NCI-H1436 treated with DMSO at 0.1 percent for 48 hours (cell line): ENCODE measurements at places on chromosomes 4 and X.

DNA sequence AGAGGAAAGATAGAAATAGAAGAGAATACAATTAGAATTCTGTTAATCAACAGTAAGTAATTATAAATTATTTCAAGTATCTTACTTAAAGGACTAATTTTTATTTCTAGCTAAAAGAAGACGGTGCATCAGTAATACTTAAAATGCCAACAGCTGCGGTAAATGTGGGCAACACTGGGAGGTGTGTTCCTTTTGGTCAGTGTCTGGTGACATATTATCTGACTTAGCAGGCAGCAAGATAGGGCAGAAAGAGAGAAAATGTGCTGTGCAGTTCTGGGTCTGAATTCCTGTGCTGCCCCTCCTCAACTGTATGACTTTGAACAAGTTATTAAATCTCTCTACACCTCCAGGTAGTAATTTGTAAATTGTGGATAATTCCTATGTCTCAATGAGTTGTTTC, 120.6 kb downstream of the ZNF827 start:
- no peak for DNase-seq

DNA sequence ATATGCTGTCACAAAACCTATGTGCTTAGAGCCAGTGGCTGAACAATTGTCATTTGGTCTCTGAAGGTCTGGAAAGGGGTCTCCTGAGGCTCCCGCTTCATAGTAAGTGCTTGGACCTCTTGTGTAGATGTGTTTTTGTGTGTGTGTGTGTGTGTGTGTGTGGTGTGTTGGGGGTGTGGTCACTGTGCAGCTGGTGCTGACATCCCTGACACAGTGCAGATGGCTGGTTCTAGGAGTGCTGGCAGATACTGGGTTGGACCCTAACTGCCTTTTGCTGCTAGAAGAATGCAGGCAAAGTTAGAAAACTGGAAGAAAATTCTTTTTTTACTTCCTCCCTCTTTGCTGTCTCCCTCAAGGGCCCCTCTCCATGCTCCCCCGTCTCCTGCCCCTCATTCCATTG, 1872.6 kb downstream of the ARAP2 start:
- no peak for DNase-seq

DNA sequence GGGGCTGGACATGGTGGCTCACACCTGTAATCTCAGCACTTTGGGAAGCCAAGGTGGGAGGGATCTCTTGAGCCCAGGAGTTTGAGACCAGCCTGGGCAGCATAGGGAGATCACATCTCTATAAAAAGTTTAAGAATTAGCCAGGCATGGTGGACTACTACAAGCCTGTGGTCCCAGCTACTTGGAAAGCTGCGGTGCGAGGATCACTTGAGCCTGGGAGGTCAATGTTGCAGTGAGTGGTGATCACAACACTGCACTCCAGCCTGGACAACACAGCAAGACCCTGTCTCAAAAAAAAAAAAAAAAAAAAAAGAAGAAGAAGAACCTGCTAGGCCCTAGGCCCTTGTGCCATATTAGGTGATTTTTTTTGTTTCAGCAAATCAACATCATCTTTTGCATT, 12.2 kb downstream of the SRD5A3 start:
- no peak for DNase-seq

GRCh38 chr4:75497133-75497532, 17.1 kb downstream of the RCHY1 start:
- DNase-seq, result no peak

DNA sequence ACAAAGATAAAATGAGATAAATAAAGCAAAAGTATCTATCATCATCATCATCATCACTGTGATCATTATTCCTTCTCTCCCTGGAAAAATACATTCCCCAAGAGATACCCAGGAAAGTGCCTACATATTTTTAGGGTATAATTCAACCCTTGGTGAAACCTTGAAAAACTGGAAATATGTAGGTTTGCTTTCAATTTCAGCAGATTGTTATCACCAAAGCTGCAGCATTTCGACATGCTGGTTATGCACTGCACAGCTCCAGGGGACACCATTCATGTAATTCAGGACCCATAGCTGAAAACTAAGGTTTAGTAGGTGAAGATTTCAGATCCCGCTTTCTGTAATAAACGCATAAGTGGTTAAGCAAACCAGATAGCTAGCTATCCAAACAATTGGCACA, 28.4 kb upstream of the FBXW7 start:
- no peak for DNase-seq

DNA sequence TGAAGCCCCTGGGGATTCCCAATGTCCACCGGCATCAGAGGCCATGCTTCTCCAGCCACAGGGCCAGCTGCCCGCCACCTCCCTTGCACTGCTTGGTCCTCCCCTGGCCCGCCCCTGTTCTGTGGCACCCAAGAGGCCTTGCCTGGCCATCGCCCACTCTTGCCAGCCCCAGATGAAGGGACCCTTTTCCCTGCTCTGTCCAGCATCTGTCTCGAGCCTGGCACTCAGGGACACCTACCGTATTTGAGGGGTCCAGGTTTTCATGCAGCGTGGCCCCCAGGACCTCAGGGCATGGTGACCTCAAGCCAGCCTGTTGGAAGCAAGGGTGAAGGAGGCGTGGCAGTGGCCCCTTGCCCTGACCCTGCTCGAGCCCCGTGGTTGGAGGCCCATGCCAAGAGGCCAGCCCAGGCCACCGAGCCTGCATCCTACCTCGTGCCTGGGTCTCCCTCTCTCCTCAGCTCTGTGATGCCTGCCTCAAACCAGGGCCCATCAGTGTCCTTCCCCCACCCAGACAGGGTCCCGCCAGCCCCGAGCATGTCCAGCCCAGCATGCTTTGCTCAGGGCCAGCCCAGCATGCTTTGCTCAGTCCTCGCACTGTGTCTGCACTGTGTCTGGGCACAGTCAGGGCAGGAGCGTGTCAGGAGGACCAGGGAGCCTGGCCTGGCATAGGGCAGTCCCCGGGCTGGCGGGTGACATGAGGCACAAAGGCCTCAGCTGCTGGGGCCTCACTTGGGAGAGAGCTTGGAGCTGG, 14.3 kb upstream of the FGFR3 start:
- no peak for DNase-seq

GRCh38 chr4:167581449-167581965, 347.2 kb upstream of the SPOCK3 start:
- DNase-seq, result no peak

DNA sequence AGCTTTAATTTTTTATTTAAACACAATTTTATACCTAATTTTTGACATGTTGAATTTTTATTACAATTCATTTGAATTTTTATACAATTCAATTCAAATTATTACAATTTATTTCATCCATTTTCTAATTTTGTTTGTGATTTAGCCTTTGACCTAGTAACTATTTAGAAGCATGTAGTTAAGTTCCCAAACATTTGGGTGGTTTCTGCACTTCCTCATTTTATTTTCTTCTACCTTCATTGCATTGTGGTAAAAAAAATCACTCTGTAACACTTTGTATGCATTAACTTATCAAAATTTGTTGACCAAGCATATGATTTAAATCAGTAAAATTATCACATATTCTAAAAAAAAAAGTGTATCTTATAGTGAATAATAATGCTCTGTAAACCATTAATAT, 928.9 kb downstream of the ARAP2 start:
- DNase-seq, result no peak

DNA sequence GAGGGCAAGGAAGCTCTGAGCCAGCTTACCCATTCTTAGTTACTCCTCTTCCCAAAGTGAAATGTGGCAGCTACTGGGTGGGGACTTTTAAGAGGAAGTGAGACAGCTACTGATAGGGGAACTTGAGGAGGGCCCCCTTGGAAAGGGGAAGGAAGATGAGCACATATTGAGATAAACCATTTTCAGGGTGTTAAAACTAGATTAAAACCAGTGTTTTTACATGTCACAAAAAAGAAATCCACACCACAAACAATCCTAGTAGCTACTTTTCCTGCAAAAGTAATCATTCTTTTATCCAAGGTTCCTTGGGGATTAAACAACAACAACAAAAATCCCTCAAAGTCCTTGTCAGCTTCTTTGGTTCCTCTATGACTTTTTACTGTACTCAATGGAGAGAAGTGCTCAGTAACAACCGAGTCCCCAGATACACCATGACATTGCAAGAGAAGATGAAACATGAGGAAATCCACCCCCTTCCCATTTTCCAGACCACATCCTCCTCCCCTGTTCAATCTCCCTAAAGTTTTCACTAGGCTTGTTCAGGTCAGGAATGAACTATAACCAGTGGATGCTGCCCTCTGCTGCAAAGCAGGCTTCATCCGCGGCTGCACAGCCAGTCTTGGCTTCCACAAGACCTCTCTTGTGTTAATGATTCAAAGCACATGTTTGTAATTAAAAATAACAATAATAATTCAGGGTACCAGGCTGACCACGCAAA, 113.5 kb upstream of the TMEM164 start:
- no peak for DNase-seq

- DNase-seq, result no peak
Measured at GRCh38 chrX:118698516-118699170, 28.8 kb upstream of the IL13RA1 start.

DNA sequence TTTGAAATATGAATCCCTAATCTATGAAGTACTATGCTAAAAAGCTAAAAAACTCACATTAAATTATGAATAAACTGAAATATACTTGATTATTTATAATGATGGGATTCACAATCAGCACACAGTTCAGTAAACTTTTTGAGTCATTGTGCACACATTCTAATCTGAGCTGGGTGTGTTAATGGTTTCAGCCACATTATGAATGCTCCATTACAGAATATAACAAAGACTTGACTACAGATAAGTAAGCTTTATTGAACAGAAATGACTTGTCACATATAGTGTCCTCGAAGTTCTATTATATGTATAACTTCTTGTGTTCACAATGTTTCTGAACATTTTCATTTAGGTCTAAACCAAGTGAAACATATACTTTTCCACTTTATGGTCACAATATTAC, 1649.9 kb upstream of the IGFBP7 start:
- no peak for DNase-seq

DNA sequence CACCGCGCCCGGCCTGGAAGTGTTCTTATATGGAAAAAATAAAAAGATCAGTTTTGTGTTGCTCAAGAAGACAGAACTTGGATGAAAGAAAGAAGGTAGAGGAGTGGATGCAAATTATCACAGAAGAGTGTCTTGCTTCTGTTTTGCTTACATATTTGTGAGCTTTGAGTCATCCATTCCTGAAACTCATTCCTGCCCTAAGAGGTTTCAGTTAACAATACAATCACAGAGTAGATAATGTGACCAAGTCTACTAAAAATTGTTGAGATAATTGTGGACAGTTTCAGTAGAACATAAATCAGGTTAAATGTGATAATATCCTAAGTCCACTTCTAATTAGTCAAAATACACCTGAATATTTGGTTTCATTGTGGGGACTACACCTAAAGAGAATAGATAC, 26.4 kb upstream of the LRCH2 start:
- no peak for DNase-seq

GRCh38 chr4:159376289-159376688, 273.4 kb downstream of the RAPGEF2 start:
- no peak for DNase-seq

- DNase-seq, result no peak
Measured at GRCh38 chr4:8165374-8165896, 6.8 kb upstream of the ABLIM2 start.

DNA sequence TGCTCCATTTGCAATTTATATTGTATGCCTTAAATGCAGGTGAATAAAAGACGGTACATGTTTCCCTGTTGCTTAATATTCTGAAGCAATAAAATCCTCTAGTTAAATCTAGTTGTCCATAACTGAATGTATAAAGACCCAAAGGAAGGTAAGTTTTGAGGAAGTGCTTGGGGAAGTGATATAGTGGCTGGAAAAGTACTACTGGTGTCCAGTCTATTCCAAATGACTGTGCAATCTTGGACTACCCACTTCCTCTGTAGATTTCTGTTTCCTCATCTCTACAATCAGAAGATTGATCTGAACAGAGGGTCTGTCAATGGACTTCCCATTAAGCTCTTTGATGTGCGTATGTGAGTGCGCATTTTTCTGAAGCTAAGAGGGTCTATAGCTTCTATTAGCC, 17.0 kb downstream of the SNCA start:
- no peak for DNase-seq

DNA sequence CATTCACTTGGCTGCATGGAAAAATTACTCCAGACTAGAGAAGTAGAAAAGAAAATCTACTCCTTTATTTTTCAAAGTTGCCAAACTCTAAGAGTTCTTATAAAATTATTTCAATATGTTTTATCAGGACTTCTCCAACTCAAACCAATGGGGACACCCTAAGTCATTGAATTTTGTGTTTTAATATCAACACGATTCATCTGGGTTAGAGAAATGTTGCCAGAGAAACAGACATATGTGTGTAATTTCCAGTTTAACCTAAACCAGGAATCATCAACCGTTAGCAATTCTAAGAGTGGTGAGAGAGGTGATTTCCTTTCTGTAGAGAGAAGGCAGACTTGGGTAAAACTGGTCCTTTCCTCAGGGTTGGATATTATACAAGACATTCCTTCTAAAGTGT, 291.8 kb downstream of the LDB2 start:
- no peak for DNase-seq

DNA sequence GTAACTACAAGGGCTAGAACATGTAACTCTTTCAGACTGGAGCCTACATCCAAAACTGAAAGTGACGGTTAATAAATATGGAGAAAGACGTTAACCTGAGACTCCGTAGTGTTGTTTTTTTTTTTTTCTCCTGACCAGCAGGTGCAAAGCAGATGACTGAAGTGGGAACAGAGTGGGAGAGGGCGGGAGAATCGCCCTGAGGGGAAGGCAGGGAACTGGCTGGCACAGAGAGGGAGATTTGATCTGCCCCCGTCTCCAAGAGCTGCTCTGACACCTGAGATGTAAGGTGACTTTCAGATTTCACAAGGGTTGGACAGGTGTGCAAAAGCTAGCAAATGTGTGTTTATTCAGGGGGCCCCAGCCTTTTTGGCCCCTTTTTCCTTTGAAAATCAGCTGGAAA, 180.2 kb downstream of the PALLD start:
- peak; percentile 34 for DNase-seq

- DNase-seq, result no peak
Measured at GRCh38 chrX:149916745-149917392, 12.5 kb upstream of the HSFX4 start.

DNA sequence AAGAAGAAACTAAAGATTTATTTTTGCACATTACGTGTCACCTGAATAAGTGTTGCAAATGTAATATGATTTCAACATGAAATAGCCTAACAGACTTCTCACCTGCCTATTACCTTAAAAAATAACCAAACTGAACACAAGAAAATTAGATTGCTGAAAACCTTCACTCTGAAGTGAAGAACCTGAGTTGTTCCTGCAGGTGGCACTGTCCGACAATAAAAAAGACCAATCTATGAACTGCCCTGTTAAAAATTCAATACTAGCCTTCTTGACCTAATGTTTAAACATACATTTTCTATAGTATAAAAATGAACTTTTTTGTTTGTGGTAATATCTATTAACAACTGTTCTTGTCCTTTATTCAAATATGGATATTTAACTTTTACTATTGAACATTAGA, 69.2 kb upstream of the PNPLA4 start:
- DNase-seq, result no peak
